ENCODE measurements at places on chromosomes 3 and 15. TPM values are rescaled to one million over a fixed set of nuclear protein-coding genes. Genes with fewer than 3 reads are reported as not detected.

DNA sequence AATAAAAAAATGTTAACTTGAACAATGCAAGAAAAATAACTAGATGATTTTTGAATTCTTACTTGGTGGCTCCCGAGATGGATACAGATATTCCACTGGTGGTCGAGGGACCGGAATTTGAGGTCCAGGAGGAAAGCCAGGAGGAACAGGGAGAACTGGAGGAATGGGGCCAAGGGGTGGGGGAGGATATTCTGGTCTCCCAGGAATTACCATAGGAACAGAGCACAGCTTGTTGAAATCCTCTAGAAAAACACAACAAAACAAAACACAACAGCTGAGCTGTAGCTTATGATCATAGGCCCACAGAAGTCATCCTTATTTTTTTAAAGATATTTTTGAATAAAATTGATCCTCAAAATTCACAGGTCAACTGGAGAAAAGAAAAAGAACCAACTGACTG is 129.4 kb downstream of the FBN1 start:
- H3K27ac ChIP-seq, result no peak overlapping the region
- H3K27me3 ChIP-seq, result no peaks in the 10 kb centered on the region
- no peaks in the 10 kb centered on the region for H3K4me1 ChIP-seq
- DNase-seq, result no peak
- H3K4me3 ChIP-seq, result no peak overlapping the region

DNA sequence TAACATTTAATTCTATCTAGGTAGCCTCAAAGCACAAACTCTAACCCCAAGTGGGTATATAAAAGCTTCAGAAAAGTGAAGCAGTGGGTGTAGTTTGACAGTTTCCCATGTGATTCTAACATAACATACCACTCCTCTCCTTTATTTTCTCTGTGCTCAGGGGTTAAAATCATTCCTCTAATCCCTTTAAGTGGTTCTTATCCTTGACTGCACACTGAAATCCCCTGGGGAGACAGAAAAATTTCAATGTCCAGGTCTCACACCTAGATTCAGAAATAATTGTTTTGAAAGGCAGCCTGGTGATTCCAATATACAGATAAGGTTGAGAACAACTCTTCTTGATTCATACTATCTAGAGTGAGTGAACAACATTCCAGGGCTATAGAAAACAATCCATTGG is 986.4 kb downstream of the ROBO1 start:
- H3K27ac ChIP-seq, result no peak overlapping the region
- H3K27me3 ChIP-seq, result no peaks in the 10 kb centered on the region
- H3K4me3 ChIP-seq, result no peak overlapping the region

- no peak for DNase-seq
- H3K4me1 ChIP-seq, result peaks cover 11% of the 10 kb centered on the region
- H3K27me3 ChIP-seq, result peaks cover 4% of the 10 kb centered on the region
- peak overlapping the region; percentile 30 for H3K4me3 ChIP-seq
- H3K27ac ChIP-seq, result peak overlapping the region; percentile 71
- H3K36me3 ChIP-seq, result no peaks in the 10 kb centered on the region
These were observed 24.1 kb downstream of the ZNF80 start for GRCh38 chr3:114213292-114213626.

- peak overlapping the region; percentile 17 for H3K27ac ChIP-seq
- no peak overlapping the region for H3K4me3 ChIP-seq
- no peak for DNase-seq
- no peaks in the 10 kb centered on the region for H3K27me3 ChIP-seq
- no peaks in the 10 kb centered on the region for H3K36me3 ChIP-seq
These were observed 46.1 kb upstream of the SEMA4B start for GRCh38 chr15:90154861-90155626.

DNA sequence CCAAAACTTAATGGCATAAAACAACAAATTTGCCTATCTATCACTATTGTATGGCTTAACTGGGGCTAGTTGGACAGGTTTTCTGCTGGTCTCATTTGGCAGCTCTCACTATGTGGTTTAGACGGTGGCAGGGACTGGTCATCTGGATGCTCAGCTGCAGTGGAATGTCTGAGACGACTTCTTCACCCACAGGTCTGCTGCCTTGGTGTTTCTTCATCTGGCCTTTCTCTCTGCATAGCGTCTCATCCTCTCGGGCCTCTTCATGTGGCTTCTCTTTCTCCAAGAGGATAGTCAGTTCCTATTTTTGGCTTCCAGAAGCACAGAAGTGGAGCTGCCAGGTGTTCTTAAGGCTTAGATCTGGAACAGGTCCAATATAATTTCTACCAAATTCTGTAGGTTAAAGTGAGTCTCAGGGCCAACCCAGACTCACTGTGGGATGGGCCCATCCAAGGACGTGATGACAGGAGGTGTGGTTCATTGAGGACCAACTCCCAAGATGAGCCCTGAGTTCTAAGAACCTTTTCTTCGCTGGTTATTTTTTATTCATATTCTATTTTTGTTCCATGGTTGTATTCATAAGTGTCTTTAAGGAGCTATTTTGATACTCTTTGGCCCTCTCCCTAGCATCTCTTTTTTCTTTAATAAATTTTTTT is 18.6 kb downstream of the UBE2Q2 start:
- peaks cover 3% of the 10 kb centered on the region for H3K4me1 ChIP-seq
- peaks cover 5% of the 10 kb centered on the region for H3K36me3 ChIP-seq
- H3K27ac ChIP-seq, result no peak overlapping the region
- DNase-seq, result no peak
- no peak overlapping the region for H3K4me3 ChIP-seq

DNA sequence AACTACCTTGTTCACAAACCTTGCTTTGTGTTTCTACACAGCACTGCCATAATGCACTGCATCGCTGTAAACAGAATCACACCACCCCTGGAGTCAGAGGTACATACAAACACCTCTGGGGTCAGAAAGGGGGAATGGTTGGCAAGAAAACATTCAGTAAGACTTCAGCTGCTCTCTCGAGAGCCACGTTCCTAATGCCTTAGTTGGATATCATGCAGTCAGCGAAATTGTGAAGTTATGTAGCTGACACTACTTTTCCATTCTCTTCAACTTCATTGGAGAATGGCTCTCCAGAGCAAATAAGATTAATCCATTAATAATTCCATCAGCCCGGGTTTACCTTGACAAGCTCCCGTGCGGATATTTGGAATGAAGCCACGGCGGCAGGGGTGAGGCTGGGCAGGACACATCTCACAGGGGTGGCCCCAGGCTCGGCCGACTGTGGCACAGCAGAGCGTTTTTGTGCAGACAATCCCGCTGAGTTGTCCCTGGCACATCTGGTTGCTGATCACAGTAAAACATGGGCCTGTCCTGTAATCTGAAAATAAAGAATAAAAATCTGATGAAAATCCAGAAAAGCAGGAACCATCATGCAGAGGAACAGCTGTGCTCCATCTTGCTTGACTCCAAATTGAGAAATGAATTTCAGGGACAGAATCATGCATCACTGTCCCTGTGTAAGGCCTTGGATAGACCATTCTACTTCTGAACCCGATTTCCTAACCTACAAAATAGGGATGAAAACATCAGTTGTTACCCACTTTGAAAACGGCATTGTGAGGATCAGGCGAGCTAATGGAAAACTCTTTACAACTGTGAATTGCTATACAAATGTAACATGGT is 108.0 kb downstream of the FBN1 start:
- no peak for DNase-seq
- no peaks in the 10 kb centered on the region for H3K36me3 ChIP-seq
- peak overlapping the region; percentile 3 for H3K27ac ChIP-seq
- no peak overlapping the region for H3K4me3 ChIP-seq

The TRH gene
- not detected for total RNA-seq

The CD276 gene
- 60.8 TPM for total RNA-seq

The NT5DC2 gene
- total RNA-seq, result 39.7 TPM

The PLA2G4E gene
- 1.5 TPM for total RNA-seq

The SLC12A1 gene
- not detected for total RNA-seq

The ARGFX gene
- total RNA-seq, result not detected

Data from upper lobe of right lung (tissue), 1 donor.